ENCODE measurements at places on chromosomes 5 and 9.

GRCh38 chr5:72662305-72662704 is 154.2 kb upstream of the TNPO1 start:
- DNase-seq, result peak; percentile 11

DNA sequence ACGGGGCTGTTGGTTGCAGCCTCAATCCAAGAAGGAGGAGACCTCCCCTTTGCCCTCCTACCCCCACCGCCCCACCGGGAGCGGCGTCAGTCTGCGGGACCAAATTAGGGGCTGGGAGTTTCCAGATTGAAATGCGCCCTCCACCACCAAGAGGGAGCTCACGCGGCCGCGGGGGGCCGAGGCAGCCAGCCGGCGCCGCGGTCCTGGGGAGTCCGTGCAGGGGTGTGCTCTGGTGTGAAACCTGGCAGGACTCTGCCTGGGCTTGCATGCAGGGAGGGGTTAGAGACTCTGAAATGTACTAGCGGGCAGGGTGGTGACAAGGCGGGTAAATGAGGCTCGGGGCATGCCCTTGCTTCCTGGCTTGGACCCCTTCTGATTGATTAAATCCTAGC is 989 bp upstream of the FBN2 start:
- peak; percentile 54 for DNase-seq

- no peak for DNase-seq
These were observed 2.0 kb downstream of the C7 start for GRCh38 chr5:40911266-40911665.

DNA sequence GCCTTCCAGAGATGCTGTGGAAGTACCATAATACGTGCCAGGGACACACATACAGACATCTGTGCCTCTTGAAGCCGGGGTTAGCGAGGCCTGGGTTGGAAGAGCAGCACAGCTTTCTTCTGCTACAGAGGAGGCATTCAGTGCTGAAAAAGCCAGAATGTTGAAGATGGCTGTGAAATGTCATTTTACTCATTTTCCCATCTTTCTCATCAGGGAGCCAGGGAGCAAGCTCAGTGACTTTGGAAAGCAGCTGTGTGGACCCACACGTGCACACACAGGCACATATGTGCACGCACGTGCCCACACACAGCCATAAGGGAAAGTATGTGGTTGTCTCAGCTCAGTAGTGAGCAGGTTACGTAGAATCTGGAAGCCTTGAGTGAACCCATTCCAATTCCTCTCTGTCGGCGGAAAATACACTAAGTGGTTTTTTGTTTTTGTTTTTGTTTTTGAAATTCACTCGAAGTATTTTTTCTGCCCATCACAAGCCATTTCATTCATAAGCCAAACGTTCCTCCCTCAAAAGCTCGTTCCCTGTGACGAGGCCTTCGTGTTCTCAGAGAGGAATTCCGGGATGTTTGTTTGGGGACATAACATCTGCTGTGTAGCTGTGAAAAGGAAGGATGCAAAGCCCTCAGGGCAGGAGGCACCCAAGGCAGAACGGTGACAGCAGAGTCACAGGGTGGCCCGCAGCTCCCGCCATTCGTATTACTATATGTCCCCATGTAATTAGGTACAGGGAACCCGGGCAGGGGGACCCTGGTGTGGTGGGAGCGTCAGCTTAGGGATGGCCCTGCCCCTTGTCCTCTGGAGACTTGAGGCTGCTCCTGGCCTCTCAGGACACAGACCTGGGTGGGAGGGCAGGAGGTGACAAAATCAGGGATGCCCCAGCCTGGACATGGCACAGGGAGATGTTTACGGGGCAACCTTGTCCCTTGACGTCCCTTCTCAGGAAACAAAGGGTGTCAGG is 29.0 kb upstream of the ANKRD33B start:
- no peak for DNase-seq

DNA sequence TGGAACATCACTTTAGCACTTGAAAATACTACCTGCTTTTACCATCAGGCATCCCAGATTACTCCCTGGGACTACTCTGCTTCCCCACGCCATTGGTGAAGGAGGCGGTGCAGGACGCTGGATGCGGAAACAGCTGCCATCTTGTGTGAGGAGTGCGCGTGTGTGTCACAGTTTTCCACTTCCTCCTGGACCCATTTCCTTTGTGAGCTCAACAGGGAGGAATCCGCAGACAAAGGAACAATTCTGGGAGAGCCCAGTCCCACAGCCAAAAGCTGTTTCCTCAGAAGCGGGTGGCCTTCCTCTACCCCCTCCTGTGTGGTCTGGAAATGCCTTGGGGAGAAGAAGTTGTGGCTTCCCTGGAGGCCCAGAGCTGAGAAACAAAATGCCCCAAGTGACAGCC is 16.8 kb downstream of the AFAP1L1 start:
- no peak for DNase-seq

DNA sequence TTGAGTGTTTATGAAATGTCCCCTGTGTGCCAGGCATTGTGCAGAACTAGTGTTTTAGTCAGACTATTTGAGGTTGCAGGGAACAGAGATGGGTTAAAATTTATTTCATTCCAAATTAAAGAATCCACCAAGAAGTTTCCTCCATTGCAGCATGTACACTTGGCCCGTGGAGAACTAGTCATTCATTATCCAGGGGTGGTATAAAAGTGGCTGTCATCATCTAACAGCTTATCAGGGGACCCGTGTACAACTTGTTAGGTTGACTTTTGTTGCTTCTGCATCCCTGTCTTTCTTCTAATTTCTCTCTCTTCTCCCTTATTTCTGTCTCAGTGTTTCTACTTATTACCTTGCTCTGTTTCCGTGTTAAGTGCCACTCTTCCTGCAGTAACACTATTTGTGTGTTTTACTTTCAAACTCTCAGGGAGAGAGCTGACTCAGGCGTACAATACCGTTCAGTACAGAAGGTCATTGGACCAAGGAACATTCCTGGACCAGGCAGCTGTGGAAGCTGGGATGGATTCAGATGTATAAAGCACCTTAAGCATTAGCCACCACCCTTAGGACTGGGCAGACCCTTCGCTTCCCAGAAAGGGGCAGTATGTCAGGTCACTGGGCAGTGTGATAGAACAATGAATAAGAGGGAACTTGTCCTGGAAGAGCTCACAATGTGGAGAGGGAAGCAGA is 36.1 kb downstream of the MAP3K1 start:
- DNase-seq, result peak; percentile 61

DNA sequence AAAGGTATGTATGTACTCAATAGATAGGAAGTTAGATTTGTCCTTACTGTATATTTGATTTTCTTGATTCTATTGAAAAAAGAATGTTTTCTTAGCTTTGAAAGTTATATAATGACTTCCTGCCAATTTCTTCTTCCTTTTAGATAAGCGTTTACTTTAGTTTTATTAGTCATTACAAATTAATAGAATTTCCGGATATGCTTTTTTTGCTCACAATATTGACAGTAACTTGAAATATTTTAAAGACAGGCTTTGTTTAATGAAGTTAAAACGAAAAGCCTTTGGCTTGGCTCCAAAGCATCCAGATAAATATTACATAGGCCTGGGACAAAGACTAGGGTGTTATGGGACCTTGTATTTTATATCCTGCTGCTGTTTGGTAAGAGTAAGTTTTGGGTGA is 49.5 kb downstream of the CWC27 start:
- DNase-seq, result no peak

DNA sequence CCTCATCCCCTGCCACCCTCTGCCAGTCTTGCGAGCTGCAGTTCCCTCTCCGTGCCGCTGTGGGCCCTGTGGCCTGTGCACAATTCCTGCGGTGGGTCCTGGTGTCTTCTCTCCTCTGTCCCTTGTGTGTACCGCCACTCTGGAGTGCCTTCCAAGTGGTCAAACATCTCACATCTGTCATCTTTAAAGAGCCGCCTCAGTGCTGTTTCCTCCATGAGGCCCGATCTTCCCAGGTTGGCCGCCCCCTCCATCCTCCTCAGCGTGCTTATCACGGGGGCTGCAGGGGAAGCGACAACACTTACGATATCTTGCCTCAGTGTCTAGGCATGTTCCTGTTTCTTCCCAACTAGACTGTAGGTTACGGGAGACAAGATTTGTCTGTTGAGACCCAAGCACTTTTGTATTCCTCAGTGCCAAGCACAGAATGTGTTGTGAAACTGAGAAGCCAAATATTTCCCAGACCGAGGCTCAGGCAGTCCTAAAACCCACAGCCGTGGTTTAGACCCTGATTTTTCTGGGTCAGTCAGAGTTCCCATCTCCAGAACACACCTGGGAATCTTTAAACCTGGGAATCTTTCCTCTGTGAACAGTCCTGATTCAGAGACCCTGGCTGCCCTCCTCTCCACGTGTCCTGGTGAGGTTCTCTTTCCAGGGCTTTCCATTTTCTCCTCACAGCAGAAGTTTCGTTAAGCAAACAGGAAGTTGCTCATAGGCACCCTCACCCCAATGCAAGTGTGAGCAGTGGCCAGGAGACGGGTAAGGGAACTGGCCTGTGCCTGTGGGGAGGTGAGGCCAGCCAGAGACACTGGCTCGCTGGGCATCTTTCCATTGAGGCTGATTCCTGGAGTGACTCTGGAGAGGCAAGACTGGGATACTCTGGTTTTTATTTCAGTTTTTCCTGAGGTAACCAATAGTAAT is 28.8 kb downstream of the SLC46A2 start:
- peak; percentile 67 for DNase-seq

DNA sequence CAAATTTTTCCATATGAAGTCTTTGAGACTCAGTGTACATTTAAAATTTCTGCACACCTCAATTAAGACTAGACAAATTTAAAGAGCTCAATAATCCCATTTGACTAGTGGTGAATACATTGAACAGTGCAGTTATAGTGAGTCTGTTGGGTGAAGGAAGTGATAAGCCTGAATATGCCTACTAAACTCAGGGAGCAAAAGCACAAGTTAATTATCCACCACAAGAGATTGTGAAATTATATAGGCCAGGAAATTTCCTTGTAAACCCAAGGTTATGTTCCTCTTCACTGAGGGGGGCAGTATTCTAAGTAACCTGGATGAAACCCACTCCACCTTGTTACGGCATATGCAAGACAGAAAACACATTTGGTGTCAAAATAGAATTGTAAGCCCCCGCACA is 612.9 kb upstream of the DAB2 start:
- DNase-seq, result no peak

DNA sequence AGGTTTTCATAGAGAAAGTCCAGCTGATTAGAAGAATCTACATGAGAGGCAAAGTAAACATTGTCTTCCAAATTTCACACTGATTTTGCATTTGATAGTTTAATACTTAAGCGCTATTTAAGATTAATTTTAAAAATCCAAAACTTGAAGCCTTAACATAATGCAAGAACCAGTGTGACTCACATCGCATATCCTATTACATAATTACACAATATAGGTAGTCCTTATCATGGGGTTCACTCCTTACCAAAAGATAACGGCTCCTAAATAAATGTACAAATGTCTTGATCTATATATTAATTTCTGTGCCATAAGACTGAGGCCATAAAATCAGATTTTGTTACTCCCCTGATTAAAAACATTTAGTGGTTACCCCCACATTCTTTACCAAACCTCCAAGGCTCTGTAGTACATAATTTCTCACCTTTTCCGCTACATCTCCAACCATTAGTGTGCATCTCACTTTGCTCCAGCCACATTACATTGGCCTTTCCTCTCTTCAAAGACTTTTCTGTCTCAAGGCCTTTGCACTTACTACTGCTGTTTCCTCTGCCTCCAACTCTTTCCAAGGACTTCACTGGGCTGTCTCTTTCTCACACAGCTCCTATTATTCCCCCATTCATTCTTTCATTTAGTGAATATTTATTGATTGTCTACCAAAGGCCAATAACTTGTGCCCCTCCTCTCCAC is 1.0 kb downstream of the RIOK2 start:
- DNase-seq, result peak; percentile 65

DNA sequence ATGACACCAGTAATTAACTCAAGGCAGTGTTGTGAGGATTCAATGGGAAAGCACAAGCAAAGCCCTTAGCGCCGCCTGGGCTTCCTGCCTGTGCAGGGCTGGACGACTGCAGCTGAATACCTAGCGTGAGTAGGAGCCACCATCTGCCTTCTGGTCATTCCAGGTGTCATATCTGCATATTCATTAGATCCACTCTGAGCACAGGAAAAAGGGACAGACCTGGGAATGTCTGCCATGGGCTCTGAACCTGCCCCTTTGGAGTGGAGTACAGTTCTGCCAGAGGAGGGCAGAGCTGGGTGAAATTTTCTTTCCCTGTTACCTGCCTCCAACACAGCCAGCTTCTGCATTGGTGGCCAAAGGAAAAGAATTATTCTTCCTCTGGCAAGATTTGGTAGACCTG is 298.8 kb downstream of the NSG2 start:
- no peak for DNase-seq

DNA sequence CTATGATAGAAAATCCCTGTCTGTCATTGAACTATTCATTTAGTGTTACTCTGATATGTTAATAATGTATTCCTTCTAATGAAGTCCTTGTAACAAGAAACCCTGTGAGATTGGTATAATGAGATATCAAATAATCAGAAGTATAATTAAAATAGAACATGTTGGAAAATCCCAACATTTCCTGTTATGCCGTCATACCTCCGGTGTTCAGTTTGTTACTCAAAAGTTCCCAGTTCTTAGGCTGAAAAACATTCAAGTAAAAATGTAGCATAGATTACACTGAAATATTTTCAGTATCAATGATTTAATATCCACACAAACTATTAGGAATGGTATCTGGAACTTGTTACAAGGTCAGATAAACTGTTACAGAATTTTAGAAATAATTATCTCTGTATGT is 227.5 kb downstream of the GNA14 start:
- DNase-seq, result no peak

- peak; percentile 88 for DNase-seq
These were observed 370.8 kb downstream of the TLE1 start for GRCh38 chr9:81318571-81318970.

- no peak for DNase-seq
These were observed 8.5 kb downstream of the ZDHHC12 start for GRCh38 chr9:128715436-128715750.

DNA sequence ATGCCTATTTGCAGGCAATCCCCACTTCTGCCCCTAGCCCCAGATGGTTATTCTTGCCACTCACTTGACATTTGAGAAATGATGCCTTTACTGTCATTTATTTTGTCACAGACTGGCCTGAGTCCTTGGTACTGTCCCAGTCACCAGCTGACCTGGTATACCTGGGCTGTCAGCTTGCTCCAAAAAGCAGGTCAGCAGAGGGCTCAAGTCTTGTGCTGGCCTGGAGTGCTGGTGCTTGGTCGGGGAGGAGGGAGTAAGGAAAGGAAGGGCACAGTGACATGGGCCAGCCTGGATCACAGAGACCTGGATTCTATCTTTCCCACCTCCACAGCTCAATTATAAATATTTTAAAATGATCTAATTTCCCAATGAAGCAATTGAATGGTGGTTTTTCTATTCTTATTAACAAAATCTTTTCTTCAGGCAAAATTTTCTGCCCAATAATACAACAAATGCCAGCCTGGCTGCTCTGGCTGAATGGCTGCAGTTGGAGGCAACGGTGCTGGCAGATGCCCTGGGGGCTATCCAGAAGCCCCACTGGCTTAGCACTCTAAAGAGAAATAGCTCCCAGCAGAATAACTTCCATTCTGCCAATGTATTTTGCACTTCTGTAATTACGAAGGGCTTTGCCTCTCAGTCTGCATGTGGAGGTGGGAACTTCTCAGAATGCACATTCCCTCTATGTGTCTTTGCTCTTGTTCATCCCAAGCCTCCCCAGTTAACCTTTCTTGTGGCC is 160.6 kb downstream of the GADD45G start:
- no peak for DNase-seq

Data from iris pigment epithelial cell (primary cell).